AG04450 (cell line): ENCODE measurements at places on chromosomes 16 and 17. TPM values are rescaled to one million over a fixed set of nuclear protein-coding genes. Genes with fewer than 3 reads are reported as not detected.

SLC6A2 gene
- not detected in 2 replicates for polyA plus RNA-seq

BLMH gene
- 19.4 and 20.3 TPM in 2 replicates for polyA plus RNA-seq

SLFN14 gene
- not detected in 2 replicates for polyA plus RNA-seq

ATP2C2 gene
- not detected in 2 replicates for polyA plus RNA-seq

ZFP3 gene
- 2.3 and 3.0 TPM in 2 replicates for polyA plus RNA-seq

GSG1L gene
- polyA plus RNA-seq: not detected in 2 replicates

KRTAP16-1 gene
- not detected in 2 replicates for polyA plus RNA-seq

SLFN13 gene
- polyA plus RNA-seq: 2.7 and 3.1 TPM in 2 replicates

IQCK gene
- 13.8 and 18.0 TPM in 2 replicates for polyA plus RNA-seq

DNA sequence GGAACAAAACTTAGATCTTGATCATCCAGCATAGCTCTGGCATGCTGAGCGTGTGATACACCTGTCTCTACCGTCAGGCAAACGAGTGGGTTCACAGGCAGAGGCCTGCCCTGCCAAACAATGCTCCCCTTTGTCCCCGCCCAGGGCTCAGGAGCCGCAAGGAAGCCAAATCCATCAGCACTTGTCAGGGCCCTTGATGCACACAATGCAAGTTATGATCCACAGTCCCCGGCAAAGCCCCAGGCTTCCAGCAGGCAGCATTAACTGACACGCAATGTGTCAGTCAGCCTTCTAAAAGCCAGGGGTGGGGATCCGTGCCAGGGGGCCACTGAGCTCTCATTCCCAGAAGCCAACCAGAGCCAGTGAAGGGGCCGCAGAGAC lies 460.9 kb downstream of the SLC39A11 start:
- DNase-seq: no peak

DNA sequence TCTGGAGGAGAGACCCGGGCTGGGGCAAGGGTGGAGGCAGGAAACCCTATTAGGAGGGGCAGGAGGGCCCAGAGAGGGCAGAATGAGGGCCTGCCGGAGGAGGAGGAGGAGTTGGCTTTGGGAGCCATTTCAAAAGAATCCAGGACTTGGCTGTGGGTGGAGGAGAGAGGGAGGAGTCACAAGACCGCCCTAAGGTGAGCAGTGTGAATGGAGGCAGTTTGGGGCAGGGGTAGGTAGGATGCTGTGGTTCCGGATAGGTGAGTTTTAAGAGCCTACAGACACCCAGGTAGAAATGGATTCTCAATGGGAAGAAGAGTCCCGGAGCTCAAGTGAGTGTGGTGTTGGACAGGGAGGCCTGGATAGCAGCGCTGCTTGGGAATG lies 80.3 kb downstream of the ARHGAP23 start:
- no peak for DNase-seq

GRCh38 chr17:52419229-52419641 lies 260.7 kb upstream of the CA10 start:
- no peak for DNase-seq

DNA sequence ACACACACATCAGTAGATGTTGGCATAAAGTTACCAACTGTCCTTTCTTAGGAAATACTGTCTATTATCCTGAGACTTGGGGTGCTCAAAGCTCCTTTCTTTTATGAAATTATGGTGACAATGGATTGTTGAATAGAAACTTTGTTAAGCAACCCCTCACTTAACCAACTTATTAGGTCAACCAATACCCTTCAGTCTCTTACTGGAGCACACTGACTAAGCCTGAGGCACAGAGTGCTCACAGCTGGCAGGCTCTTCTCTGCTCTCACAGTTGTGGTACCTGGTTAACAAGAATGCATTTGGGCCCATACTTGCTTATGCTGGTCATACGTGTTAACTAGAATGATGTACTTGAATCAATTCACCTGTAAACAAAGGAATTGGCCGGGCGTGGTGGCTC lies 24.8 kb downstream of the CD300LF start:
- DNase-seq: no peak

GRCh38 chr17:6456914-6457687 lies 12.8 kb downstream of the PIMREG start:
- no peak for DNase-seq

DNA sequence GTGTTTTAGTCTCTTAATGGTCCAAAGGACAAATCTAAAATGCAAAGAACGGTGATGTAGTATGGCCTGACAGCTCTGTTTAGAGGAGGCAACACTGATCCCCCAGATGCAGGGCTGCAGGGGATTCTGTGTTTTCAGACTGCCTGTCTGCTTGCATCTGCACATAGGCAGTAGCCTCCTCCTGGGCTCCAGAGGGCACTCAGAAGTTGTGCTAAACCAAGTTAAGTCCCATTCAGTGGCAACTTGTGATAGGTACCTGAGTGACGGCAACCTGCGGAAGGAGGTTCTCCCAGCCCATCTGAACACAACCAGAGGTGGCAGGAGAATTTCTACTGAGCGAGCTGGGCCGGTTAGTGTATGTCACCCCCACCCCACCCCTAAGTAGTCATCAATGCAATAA lies 9.9 kb downstream of the HAS3 start:
- no peak for DNase-seq

DNA sequence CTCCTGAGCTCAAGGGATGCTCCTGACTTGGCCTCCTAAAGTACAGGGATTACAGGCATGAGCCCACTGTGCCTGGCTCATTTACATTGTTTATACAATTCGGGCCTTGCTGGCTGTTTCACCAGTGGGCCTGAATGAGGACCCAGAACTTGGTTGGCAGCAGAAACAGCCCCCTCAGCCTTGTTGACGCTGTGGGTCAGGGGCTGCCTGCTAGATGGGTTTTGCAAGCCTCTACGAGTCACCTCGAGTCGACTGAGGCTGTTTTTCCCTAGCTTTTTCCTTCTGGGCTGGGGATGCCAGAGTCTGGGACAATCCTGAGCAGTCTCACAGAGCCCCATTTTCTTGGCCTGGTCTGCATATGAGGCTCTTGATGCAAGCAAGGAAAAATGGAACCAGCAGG lies 16.1 kb downstream of the PPL start:
- no peak for DNase-seq

- DNase-seq: no peak
These were observed 9.5 kb upstream of the ADAM11 start for GRCh38 chr17:44749076-44749979.

DNA sequence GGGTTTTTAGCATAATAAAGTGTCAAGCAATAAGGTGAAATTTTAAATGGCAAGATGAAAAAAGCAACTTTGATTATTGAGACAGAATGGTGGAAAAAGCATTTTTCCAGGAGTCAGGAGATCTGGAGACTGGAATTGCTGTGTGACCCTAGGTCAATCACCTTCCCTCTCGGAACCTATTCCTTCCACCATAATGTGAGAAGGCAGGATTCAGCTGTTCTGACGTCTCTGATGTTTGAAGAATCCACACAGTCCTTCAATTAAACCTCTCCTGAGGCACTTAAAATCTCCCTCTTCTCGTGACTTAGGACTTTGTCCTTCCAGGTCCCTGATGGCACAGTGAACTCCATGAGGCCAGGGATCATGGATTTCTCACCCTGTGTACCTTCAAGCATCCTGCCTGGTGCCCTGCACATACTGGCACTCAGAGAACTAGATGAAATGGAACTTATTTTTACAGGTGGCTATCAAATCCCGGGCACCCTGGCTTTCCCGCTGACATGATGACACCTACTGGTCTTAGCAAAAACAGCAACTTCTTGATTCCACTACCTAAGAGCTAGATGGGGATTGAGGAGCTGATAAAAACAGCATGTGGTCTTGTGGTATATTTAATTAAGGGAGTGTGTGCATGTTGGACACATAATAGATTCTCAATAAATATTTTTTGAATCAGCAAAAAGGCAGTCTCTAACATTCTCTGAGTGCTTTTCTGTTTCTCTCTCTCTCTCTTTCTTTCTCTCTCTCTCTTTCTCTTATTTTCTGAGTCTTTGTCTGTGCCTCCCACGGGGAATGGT lies 2.3 kb upstream of the CCDC182 start:
- DNase-seq: peak; percentile 33

DNA sequence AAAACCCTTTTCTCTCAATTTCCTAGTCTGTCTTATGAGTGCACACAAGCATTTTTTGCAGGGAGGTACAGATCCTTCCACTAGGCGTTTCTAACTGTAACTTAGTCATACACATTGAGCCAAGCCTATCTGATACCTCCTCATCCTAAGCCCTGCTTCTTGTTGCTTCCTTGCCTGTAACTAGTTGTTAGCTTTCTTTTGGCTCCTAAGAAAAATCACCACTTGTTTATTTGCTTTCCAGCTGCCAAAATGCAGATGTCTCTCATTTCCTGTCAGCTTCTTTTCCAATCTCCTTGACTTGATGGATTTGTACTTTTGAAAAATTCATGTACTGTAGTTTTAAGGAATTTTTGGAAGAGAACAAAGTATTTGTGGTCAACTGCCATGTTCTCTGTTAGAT lies 73.7 kb downstream of the TNRC6C start:
- DNase-seq: no peak

GRCh38 chr16:70588565-70588964 lies 57.8 kb upstream of the IL34 start:
- no peak for DNase-seq

DNA sequence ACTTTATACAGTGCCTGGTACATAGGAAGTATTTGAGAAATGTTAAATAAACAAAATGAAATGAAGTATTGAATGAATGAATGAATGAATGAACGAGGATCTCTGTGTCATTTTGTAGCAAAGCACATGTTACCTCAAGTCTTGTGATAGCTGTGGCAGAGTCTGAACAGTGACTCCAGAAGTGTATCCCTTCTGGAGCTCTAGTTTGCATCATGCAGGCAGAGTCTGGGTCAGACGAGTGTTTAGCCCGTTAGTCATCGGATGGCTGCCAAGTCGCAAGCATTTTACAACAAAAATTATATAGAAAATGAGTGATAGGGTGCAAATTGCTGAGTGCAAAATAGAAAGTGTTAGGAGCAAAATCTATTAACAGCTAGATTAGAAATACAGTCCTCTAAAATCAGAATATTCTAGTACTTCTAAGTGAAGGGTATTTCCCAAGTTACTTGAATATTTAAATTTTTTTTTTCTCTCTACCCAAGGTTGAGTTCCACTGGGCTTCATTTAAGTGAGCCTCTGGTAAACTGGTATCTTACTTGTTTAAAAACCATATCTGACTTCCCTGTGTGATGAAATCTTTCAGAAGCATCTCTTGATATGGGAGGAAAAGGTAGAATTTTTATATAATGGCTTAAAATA lies 113.3 kb downstream of the FTO start:
- peak; percentile 78 for DNase-seq

DNA sequence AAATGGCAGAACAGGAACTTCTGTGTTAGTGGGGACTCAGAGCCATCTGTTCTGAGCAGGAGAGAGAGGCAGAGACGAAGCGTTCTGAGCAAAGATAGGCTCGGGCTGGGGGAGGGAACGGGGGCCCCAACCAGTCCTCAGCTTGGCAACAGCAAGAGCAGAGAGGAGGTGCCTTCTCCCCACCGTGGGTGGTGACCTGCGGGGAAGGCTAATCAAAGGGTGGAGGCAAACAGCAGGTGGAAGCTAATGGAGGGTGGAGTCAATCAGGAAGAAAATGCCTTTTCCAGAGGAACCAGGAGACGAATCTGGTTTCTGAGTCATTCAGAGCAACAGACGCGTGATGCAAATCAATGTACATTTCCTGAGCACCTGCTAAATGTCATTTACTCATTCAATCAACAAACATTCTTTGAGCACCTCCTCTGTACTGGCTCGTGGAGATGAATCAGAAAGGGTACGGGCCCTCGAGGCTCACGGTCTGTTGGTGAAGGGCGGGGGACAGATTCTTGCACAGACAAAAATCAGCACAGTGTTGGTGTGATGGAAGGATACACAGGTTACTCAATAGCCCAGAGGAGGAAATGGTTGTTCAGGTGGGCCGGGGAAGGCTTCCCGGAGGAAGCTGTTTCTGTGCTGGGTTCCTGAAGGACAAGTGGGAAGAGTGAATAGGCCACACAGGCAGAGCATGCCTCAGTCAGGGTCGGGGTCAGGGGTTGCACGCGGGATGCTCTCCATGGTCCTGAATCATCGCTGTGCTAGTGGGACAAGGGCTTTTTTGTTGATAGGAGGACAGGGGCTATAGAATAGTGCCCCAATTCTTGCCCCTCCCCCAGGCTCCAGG lies 5.7 kb upstream of the SPNS2 start:
- DNase-seq: no peak

DNA sequence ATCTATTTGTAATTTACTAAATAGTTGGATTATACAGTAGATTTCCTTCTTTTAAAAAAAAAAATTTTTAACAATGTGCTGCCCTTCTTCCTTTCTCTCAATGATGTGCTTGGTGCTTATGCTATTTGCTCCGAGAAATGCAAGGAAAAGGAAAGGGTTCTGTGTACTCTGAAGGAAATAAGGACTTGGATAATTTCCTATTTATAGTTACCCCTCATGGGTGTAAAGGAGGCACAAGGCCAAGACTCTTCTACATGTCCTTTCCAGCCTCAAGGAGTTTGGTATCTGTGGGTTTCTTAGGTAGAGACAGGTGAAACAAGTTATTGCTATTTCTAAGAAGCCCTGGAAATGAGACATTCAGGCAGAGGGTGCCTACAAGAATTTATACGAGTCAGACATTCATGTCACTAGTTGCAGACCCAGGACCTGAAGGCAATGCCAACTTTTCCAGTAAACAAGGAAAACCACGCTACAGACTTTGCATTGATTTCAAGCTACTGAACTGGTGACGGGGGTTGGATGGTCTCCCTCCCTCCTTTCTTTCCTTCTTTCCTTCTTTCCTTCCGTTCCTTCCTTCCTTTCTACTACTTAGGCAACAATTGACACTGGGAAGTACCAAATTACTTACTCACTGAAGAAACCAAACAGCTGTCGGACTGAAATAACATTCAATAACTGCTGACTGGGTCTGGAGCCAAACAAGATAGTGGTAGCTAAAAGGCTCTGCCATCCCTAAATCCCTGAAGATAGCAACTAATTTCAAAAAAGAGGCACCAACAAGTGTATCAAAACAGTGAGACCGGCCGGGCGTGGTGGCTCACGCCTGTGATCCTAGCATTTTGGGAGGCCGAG lies 33.8 kb upstream of the GHDC start:
- no peak for DNase-seq

DNA sequence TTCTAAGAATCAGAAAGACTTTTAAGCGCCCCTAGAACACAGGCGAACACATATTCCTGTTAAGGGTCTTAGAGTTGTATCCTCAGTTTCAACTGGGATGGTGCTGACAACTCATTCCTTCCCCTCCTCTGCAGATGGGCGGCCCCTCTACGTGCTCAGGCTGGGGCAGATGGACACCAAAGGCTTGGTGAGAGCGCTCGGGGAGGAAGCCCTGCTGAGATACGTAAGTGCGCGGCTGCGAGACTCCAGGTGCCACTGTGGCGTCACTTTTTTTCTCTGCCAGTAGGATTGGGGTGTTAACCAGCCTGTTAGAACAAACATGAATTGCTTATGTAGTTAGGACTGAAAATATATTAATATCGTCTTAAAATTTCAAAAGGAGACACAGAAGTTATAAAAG lies 62.7 kb downstream of the SEC14L1 start:
- DNase-seq: no peak
